ENCODE measurements at places on chromosomes 3 and 15.

DNA sequence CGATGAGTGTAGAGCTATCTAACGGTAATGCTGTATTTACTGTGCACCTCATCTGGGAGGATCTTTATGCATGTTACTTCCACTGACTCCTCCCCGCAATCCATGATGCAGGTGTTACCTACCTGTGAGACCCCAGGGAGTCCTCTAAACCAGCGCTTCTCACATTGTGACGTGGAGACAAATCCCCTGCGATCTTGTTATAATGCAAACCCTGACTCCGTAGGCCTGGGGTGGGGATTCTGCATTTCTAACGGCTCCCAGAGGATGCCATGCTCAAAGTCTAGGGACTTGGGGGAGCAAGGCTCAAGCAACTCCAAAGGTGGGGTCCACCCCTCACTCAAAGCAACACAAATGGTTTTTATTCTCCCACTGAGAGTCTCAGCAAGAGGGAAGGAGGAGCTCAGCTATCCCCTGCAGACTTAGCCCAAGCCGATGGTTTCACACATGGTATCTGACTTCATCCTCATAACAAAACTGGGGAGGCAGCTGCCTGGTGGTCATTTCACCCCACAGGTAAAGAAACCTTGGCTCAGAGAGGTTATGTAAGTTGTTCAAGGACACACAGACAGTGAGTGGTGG lies 63.6 kb downstream of the PCSK6 start:
- no peak for DNase-seq

GRCh38 chr15:101488300-101489164 lies 975 bp downstream of the PCSK6 start:
- DNase-seq, result no peak

- DNase-seq, result no peak
These were observed 9.9 kb downstream of the THAP10 start for GRCh38 chr15:70882361-70882760.

GRCh38 chr15:96891046-96891445 lies 560.5 kb downstream of the NR2F2 start:
- DNase-seq, result no peak

- no peak for DNase-seq
These were observed 4.2 kb downstream of the RAP2B start for GRCh38 chr3:153166206-153166605.

GRCh38 chr3:27202959-27203358 lies 166.2 kb downstream of the NEK10 start:
- DNase-seq, result no peak

GRCh38 chr3:113165841-113166240 lies 45.5 kb upstream of the BOC start:
- no peak for DNase-seq

DNA sequence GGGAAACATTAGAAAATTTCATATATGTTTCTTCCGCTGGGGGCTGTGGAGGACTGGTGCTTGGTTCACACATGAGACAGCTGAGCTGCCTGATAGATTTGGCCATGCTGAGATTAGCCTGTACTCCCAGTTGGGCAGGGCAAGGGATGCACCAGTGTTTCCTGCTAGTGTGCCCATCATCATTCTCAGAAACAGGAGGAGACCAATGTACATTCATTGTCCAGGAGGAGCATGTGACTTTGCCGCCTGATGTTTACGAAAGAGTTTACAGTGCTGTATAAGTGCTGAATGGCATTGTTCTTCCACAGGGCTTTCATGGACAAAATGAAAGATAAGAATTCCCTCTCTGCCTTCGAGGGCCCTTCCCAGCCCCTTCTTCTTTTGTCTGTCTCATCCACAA lies 311.1 kb upstream of the THBS1 start:
- DNase-seq, result no peak
